ENCODE measurements at places on chromosomes 3 and 15.

GRCh38 chr3:166283840-166284239 is 446.6 kb upstream of the BCHE start:
- DNase-seq, result no peak

GRCh38 chr3:43953814-43954692 is 263.3 kb downstream of the ABHD5 start:
- no peak for DNase-seq

- no peak for DNase-seq
Measured at GRCh38 chr3:72054976-72055375, 270.0 kb upstream of the PROK2 start.

GRCh38 chr3:55765398-55765797 is 278.3 kb upstream of the WNT5A start:
- no peak for DNase-seq

DNA sequence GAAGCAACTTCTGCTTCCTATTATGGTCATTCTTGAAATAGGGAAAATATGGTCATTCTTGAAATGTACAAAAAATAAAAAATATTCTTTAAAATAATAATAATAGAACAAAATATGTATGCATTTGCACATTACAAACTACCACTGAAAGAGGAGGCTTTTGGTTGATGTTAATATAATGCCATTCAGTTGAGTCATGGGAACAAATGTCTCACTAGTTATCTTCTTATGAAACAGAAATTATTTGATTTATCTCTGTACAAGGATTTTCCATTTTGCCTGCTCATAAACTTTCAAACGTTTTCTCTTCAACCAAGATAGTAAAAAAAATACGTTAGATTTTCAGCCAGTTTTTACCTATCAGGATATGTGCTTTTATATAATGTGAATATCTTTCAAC is 1662.7 kb downstream of the OTOL1 start:
- DNase-seq, result no peak

DNA sequence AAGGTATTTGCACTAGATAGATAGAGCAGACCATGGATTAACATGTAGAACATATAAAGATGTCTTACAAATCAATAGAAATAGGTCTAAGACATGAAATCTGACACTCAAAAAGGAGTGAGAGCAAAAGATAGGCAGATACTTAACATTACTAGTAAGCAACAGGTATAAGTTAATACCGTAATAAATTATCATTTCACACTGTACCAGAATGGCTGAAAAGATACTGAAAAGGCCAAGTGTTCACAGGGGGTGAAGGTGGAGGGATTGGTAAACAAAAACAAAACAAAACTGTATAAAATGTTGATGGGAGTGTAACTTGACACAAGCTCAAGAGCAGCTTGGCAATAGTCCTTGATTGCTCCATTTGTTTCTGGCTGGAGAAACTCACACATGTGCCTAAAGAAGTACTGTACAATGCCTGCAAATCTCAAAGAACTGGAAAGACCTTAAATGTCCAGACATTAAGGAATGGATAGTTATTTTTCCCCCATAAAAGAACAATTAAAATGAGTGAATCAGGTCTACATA is 3.5 kb downstream of the NSMCE3 start:
- DNase-seq, result no peak

DNA sequence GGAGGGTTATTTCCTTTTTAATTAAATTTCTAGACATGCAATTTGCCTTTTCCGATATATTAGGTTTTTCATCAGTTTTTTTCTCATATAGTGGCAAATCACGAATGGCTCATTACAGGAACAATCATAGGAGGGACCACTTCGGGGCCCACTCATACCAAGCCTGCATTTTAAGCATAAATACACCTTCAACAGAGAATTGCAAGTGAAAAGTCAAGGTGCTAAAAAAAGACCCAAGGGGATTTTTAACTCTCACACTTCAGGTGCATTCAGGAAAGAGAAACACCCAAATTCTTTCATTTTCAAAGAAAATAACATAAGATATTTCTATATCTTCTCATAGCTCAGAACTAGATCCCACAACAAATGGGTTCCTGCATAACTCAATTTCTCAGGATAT is 979.6 kb upstream of the NR2F2 start:
- DNase-seq, result no peak

DNA sequence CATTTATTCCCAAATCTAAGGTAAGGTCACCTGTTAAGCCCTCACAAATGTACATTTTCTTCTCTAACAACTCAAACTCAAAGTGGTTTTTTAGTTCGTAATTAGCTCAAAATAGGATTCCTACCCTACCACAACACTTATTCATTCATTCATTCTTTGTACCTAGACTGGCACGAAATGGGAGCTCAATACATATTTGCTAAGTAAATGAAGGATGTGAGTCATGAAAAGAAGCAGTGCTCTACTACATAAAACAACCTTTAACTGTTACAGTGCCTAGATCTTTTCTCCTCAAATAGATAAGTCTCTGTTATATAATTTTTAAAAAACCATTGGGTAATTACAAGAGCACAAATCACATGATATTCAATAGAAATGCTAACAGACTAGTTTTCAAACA is 13.1 kb downstream of the RSL24D1 start:
- DNase-seq, result no peak

DNA sequence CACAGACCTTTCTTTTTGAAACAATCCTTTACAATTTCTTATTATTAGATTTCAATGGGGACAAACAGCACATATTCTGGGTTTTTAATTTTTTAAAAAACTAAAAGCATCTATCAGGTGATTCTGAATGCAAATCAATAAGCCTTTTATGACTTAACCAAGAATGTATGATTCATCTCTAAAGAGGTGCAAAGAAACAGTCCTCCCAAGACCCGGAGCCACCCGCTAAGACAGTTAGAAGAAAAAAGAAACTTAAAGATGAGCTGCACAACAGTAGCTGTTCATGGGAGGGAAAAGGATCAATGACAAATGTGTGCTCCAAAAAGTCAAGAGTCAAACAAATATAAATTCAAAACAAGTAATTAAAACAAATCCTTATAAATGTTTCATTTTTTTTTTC is 319.5 kb downstream of the THSD4 start:
- DNase-seq, result no peak

- no peak for DNase-seq
Measured at GRCh38 chr3:104901396-104901795, 465.3 kb upstream of the ALCAM start.

DNA sequence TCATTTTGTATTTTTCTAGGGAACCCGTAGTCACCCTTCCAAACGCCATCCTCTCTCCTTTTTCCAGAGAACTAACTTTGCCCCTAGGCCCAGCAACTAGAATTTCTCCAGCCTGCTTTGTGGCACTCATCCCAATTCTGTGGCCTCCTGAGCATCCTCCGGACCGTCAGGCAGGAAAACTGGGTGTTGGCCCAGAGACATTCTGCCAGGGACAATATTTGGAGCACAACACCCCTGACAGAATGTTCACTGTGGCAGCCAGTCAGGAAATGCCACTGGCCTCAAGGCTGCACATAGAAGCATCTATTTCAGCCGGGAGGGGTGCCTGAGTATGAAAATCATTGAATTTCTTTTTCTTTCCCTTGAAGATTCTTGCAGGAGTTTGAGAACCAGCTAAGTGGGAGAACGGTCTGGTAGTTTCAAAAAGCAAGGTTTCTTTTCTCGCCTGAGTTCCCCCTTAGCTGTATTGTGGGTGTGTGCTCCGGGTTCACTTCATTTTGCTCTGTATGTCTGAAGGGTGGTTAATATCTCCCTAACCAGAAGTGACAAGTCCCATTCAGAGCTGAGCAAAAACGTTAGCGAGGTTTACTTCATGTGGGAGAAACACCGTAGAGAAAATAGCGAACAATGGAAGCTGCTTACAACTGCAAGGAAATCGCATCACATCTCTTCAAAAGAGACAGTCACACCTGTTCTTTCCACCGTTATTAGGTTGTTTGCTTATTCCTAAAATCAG is 108.1 kb upstream of the TPM1 start:
- no peak for DNase-seq

- no peak for DNase-seq
Measured at GRCh38 chr3:195087328-195087727, 183.6 kb downstream of the XXYLT1 start.
